HTR-8/SVneo (cell line): ENCODE measurements at places on chromosomes 3 and 15.

GRCh38 chr3:14847613-14848541, 29.1 kb downstream of the FGD5 start:
- no peak for DNase-seq

- no peak for DNase-seq
Observed at GRCh38 chr3:122940628-122941086, 86.9 kb downstream of the SEMA5B start.

DNA sequence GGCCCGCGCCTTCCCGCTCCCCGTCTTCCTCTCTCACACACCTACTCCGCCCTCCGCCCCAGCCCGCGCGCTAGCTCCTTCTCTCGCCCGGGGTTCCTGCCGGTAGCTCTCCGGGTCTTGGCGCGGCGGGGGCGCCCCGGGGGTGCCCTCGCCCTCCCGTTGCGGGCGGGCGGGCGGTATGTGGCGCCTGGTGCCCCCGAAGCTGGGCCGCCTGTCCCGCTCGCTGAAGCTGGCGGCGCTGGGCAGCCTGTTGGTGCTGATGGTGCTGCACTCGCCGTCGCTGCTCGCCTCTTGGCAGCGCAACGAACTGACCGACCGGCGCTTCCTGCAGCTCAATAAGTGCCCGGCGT, 507 bp downstream of the DIPK2A start:
- no peak for DNase-seq

DNA sequence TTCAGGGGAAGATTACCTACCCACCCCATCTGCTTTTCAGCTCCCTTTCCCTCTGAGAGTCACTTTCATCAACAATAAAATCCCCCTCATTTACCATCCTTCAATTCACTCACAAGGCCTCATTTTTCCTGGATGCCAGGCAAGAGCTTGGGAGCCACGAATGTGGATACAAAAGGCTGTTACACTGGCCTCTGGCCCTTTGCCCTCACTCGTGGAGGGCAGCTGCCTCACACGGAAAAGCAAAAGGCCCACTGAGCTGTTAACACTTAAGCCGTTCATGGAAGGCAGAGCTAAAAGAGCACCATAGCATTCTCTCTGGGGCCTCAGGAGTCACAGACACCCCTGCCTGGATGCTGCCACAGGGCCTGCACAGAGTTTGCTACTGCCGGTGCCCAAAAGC, 102.4 kb upstream of the TUSC7 start:
- DNase-seq = no peak
